ENCODE measurements at places on chromosomes 2 and 18.

DNA sequence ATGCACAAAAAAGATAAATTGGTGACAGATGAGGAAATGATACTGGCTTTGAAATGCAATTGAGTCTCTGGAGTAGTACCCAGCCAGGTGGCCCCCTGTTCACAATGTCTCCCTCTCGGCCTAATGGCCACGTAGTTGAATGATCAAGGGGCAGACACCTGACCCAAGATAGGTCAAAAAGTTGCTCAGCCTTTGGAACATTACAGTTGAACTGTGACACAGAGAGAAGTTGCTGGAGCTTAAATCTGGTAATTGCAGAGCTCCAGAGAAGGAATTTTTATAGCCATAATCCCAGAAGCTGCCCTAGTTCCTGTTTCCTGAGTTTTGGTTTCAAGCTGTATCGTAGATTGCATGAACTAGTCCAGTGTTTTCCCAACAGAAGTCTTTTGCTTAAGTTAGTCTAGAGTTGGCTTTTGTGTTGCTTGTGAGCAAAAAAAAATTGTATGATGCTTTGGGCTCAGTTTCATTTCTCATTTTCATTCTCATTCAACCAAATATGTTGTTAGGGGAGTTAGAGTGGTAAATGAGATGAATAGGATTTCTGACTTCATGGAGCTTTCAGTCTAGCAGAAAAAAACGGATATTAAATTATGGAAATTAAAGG lies 117.9 kb downstream of the CSRNP3 start:
- no peak for DNase-seq

DNA sequence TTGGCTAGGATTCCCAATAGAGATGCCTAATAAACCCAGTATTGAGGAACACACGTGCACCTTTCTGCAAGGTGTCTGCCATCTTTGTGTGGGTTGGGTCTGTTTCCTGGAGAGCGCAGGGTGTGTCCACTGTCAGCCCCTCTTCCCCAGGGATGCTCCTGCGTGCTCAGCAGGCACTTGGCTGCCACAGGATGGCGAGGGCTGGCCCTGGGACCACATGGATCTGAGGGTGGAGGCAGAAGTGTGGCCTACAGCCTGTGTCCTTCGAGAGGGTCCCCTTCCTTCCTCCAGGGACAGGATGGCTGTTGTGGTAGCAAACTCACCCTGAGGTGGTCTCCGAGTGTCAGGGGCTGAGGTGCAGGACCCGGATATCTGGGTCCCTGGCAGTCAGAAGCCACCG lies 78.0 kb upstream of the PXDN start:
- DNase-seq = no peak

DNA sequence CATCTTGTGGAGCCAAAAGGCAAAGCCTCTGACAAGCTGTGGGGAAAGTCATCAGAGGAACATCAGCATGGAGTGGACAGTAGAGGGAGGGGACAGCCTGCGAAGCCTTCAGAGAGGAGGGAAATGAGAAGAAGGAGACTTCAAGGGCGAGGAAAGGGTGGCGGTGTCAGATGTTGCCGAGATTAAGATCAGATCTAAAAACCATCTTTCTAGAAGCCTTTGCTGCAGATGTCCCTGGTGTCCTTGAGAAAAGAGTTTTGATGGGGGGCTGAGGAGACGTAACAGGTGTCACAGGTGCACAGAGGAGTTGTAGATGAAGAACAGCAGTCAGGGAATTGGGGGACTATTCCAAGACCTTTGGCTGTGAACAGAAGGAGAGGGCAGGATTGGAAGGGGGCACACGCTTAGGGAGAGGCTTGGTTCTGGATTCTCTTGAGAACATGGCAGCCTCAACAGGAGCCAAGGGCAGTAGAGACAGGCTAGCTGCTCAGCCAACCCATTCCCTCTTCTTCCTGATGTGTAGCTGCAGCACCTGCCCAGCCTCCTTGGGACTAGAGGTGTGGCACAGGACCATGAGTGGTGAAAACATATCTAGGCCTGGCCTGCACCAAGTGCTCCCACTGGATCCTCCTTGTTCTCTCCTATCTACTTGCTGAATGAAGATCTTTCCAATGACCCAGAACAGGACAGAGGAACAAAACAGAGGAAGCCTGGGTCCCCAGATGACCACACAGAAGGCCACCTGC lies 22.7 kb upstream of the NCL start:
- no peak for DNase-seq

DNA sequence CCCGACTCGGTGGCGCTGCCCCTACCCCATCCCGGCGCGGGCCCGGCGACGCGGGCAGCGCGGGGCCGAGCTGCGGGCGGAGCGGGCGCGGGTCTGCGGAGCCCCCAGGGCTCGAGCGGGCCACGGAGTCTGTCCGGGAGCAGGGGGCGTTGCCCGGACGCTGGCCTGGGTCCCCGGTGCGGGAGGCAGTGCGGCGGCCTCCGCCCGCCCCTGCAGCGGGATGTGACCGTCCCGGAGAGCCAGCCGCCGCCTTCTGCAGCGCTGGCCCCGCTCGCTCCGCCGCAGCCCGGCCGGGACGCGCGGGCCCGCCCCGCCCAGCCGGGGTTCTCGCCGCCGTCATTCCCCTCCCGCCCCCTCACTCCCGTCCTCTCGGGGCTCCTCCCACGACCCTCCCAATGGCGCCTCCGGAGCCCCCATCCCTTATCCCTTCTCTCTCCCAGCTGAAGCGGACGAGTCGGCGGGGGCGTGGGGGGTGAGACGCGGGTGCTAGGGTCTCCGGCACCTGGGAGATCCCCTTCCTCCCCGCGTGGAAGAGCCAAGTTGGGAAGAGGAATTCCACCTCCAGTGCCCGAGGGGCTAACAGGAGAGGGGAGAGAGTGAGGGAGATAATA lies at the start of gene FNDC4:
Gene FNDC4 (minus strand): TSS at position 257 of the 611 bp plus-strand sequence. CDS start 521 bp downstream, outside the sequence.
- DNase-seq = no peak

Measured in stimulated activated CD8-positive, alpha-beta memory T cell treated with anti-CD3 and anti-CD28 coated beads, Interleukin-2, amount 100 ng/mL, for 48 hours (primary cell).